Stimulated activated CD4-positive, alpha-beta T cell treated with anti-CD3 and anti-CD28 coated beads, Interleukin-12 subunit alpha, Interleukin-12 subunit beta, amount 100 ng/mL, for 4 hours (primary cell): ENCODE measurements at places on chromosomes 1 and 21.

DNA sequence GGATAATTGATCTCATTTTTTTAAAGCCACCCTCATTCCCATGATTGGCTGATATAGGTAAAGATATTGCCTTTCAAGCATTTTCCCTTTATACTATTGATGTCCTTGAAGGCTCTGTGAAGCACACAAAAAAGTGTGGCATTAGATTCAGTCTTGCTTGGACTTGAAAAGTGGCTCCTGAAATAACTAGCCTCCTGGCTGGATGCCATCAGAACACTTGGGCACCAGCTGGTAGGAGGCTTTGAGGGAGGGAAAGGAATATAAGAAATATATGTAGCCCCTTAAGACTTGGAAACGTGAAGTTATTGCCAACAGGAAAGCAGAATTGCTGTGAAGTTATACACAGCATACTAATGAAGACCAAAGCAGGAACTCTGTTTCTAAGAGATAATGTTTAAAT, 14.1 kb downstream of the MTR start:
- no peak for DNase-seq

- no peak for DNase-seq
Observed at GRCh38 chr1:32733582-32734321, 31.2 kb upstream of the SYNC start.

DNA sequence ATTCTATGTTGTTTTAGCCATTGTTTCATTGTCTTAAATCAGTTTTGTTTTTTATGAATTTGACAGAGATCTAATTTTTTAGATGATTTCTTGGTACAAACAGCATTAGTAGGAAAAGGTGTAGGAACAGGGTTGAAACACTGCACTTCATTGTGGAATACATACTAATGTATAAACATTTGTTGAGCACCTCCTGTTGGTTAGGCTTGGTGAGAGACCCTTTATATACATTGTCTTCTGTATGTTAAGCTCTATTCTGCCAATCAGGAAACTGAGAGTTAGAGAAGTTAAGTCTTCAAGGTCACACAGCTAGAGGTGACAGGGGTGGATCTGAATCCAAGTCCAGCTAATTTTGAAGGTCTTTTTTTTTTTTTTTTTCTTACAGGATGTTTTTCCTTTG, 192.7 kb downstream of the VPS13D start:
- no peak for DNase-seq

DNA sequence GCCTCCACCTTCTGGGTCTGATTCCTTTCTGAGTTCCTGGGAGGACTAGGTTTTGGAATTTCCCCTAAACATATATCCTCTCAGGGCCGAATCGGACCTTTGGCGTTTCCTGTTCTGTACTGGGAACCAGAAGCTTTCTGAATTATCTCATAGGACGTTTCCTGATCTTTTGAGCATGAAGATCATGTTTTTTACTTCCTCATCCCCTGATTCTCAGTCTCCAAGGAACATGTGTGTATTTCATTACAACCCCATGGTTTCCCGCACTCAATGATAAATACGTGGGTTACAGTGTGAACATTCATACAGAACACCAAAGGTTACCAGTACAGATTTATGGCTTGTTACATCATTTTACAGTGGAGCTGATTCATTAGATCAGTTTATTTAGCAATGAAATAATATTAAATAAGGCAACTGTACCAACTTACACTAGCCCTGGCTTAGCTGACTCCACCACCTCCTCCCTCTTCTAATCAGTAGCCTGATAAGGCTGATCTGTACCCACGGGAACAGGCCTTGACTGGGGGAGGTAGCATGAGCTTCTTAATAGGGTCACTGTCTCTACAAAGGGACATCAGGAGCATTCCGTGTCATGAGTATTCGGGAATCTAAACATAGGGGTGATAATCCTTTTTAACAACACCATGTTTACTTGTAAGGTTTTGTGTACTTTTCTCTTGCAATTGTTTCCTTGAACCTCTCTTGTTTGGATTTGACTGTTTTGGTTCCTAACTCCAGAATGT, 57.8 kb upstream of the ERRFI1 start:
- DNase-seq = no peak

GRCh38 chr1:151130987-151131586, 15.3 kb downstream of the SEMA6C start:
- peak; percentile 75 for DNase-seq

GRCh38 chr1:2228694-2229036, 546 bp downstream of the SKI start:
- DNase-seq = peak; percentile 24

- DNase-seq = no peak
Observed at GRCh38 chr21:10463156-10463555, 58.2 kb upstream of the TPTE start.

- no peak for DNase-seq
Observed at GRCh38 chr1:21296509-21297354, 6.5 kb upstream of the ECE1 start.

- no peak for DNase-seq
Observed at GRCh38 chr1:110605901-110606656, at the start of gene KCNA2. TSS of gene KCNA2 (minus strand) at chr1:110606358. CDS start at chr1:110604782, 1,576 bp downstream.

DNA sequence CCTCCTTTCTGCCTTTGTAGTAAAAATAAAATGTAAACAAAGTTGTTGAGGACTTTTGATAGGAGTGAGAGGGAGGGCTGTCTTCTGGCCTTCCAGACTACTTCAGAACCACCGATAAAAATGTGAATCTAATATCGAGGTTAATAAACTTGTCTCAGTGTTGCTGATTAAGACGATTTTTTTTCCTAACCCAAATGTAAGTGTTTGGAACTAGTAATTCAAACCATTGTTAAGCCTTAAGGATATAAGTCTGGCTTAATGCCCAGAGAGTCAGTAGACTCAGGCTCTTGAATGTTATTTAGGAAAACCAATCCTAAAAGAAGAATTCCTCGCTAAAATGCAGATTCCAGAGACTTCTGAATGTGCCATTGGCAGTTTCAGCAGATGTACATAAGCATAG, 356.9 kb downstream of the SIPA1L2 start:
- no peak for DNase-seq

- DNase-seq = peak; percentile 5
Observed at GRCh38 chr1:18256282-18257235, 149.0 kb downstream of the IGSF21 start.
